Kidney epithelial cell (primary cell): ENCODE measurements at places on chromosomes 6 and 20.

DNA sequence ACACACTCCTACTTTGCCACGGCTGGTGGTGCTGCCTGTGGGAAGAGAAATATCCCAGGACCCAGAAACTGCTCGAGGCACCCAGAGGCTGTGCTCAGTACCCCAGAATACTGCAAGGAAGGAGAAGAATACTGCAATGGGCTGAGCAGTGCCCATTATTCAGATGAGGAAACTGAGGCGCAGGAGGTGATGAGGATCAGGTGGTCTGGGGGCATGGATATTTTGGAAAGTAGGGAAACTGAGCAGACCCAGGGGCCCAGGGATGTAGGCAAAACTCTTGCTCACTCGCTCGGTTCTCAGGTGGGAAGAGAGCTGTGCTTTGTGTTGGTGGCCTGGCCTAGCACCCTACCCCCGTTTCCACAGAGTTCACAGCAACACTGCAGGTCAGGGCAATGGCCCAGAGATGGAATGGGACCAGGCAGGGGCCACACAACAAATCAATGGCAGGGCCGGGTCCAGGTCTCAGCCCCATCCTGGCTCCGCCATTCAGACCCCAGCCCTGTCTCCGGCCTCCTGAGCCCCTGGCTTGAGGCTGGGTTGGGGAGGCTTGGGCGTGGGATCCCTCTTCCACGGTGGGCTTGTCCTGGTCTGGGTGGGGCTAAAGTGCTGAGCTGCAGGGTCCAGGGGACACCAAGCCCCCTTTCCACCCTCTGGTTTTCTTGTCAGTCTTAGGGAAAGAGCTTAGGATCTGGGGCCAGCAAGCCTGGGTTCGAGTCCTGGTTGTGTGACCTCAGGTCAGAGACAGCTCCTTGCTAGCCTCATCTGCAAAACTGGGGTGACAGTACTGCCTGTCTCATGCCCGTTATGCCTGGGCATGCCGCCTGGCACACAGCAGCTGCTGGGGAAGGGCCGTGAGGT is 33.9 kb downstream of the SUN5 start:
- DNase-seq = no peak

DNA sequence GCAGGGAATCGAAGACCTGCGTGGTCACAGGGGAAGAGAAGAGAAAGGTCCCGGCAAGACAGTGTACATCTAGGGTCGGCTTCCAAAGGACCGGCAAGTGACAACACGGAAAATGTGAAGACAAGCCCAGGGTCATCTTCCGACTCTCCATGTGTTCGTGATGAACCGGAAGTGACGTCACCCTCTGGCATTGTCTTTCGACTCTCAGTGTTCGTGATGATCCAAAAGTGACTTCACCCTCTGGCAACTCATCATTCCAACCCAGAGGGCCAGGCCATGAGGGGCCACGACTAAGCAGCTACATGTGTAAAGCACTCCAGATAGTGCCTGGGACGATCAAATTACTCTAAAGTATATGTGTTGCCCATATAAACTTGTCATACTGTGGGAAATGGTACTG is 290.8 kb downstream of the THBS2 start:
- no peak for DNase-seq

- no peak for DNase-seq
Observed at GRCh38 chr20:50831622-50832021, 36.8 kb downstream of the BCAS4 start.

GRCh38 chr20:10747019-10747418 is 73.2 kb upstream of the JAG1 start:
- DNase-seq = no peak

DNA sequence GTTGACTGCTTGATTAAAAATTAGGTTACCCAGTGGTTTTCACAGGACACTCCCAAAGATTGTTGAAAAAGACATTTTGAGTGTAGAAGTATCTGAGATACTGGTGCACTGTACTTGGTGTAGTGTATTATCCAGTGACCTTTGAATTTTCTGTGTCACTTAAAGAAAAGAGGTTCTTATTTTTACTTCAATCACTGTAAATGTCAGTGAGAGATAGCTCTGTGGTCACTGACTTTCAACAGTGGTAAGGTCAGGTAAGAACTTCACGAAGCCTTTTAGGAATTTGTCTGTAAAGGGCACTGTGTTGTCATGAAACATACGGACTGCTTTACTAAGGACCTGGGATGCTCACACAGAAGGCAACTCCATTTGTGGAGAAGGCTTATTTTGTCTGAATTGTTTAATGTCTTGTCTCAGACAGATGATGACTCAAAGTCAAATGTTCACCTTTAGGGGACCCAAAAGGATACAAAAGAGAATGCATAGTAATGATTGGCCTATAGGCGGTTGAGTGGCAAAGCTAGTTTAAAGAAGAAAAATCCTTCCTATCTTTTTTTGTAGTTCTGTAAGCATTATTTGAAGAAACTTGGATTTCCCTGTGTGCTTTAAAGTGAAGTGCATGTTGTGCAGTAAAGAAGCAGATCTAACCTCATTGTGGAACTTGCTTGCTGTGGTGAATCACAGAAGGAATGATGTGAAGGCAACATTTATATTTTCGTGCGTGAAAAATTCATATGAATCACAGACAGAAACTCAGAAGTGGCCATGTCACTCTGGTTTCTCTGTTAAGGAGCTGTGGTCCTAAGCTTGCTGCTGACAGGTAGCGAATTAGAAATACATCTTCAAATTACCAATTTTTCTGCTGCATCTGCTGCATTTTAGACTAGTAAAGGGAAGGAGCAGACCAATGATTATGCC is 47.3 kb downstream of the ZFAND3 start:
- no peak for DNase-seq

GRCh38 chr6:111406200-111406721 is 76.8 kb downstream of the REV3L start:
- DNase-seq = no peak

DNA sequence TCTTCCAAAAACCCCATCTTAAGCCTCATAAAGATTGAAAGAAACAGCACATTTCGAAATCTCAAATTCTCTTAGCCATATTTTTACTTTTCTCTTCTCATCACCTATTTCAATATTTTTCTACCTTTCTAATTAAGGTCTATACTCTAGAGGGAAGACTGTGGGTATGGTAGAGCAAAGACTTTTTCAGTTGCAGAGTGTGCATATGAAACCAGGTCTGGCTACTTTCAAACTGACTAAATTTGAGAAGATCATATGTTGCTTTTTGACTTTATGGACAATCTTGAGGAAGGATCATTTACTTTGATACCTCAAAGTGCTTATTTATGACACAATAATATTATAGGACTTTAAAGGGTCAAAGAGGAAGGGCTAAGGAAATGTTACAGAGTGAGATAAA is 20.7 kb downstream of the FILIP1 start:
- DNase-seq = no peak
